Activated CD8-positive, alpha-beta memory T cell treated with anti-CD3 and anti-CD28 coated beads, Interleukin-2, amount 50 U/mL, for 4 hours (primary cell): ENCODE measurements at places on chromosomes 11 and 22.

GRCh38 chr11:59983212-59983611 lies 19.4 kb downstream of the OOSP4A start:
- no peak for DNase-seq

DNA sequence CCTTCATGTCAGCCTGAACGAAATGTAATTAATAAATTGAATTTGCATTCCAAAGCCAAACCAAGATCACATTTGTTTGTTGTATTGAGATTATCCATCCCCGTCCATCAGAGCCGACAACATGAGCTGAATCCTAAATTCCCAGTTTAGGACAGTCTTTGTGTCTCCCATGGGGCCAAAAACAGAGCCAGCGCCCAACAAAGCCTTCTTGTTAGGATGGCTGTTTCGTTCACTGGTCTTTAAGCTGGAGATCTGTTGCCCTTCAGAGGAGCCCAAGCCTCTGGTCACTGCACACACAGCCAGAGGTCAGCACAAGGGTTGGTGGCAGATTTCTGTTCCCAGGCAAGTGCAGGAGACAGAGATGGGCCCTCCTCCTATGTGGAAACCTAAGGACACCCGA lies 25.8 kb downstream of the DSCAML1 start:
- DNase-seq = no peak

- peak; percentile 83 for DNase-seq
Observed at GRCh38 chr11:57792060-57792541, 30.5 kb downstream of the CTNND1 start.

DNA sequence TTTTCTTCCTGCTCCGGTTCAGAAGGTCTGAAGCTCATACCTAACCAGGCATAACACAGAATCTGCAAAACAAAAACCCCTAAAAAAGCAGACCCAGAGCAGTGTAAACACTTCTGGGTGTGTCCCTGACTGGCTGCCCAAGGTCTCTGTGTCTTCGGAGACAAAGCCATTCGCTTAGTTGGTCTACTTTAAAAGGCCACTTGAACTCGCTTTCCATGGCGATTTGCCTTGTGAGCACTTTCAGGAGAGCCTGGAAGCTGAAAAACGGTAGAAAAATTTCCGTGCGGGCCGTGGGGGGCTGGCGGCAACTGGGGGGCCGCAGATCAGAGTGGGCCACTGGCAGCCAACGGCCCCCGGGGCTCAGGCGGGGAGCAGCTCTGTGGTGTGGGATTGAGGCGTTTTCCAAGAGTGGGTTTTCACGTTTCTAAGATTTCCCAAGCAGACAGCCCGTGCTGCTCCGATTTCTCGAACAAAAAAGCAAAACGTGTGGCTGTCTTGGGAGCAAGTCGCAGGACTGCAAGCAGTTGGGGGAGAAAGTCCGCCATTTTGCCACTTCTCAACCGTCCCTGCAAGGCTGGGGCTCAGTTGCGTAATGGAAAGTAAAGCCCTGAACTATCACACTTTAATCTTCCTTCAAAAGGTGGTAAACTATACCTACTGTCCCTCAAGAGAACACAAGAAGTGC lies 661 bp upstream of the MALAT1 start:
- peak; percentile 63 for DNase-seq

- DNase-seq = no peak
Observed at GRCh38 chr11:17606233-17607082, 59.4 kb downstream of the OTOG start.

DNA sequence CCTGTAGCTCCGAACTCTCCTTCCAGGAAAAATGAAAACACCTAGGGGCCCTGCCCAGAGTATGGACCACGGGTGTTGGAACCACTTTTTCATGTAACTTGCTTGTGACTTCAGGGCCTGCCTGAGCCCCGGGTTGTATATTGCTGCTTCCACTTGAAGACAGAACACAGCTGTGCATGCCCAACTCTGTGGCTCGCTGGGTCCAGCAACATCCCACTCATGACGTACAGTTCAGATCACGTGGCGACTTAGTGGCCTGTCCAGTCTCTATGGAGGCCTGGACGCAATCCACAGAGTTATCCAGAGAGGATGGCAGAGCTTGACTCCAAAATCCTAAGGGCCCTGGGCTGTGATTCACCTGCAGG lies 6.8 kb downstream of the C11orf21 start:
- no peak for DNase-seq

GRCh38 chr11:74971424-74971823 lies 17.3 kb upstream of the NEU3 start:
- no peak for DNase-seq

DNA sequence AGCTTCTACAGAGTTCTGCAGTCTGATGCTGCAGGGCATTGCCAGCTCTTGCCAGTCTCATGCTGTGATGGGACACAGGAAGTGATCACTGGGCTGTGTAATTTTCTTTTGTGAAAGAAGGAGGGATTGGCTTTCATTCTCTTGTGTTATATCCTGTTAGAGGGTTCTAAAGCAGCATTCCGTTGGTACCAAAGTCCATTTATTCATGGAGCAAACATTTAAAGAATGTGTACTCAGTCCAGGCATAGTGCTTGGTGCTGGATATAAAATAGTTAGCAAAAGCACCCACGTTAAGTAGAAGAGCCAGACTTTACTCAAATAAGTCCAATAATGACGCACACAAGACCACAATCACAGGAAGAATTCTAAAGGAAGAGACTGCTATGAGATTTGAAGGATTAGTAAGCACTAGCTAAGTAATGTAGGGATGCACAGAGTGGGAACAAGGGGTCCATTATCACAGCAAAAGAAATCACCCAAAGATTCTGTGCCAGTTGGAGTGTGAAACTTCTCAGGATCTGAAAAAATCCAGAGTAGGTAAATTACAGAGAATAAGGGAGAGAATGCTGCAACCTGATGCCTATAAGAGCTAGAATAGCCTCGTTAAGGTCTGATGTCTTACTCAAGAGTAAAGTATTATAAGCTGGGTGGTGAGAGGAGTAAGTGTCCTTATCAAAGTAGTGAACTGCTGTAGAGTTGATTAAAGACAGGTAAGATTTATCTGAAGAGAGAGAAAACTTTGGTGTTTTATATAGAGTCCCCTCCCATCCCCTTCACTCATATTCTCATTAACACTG lies 728.3 kb downstream of the METTL15 start:
- DNase-seq = no peak

- DNase-seq = no peak
Observed at GRCh38 chr11:109041876-109042275, 377.0 kb downstream of the DDX10 start.

DNA sequence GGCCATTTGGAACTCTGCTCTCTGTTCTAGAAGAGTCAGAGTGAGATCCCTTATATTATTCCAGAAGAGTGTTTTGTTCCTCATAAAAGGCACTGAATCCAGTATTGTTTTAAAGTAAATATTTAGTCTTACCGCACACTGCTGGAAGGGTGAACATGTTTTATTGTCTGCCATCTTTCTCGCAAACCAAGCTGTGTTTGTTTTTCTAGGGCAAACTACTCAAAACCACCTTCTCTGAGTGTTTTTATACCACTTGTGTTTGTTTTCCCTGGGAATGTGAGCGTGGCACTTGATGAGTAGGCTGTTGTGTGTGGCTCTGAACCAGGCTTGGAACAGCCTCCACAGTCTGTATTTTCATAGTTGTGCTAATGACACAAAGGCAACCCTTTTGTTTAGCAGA lies 89.8 kb downstream of the DBX1 start:
- DNase-seq = no peak

- no peak for DNase-seq
Observed at GRCh38 chr11:99822846-99823565, 802.3 kb downstream of the CNTN5 start.

DNA sequence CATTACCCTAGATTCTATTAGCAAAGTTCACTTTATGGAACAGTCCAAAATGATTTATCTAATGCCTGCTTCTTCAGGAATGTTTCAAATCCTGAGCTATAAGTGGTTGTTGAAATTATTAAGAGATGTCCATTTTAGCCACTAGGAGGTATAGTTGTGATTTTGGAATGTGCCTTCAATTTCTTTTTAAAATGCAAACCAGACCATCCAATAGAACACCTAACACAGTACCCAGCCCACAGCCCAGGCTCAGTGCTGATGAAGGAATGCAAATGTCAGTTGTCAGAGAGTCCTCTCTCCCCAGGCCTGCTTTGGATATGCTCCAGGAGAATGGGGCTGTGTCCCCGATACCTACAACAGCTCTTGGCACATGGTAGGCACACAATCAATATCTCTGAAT lies 85.8 kb upstream of the E2F8 start:
- no peak for DNase-seq

- DNase-seq = peak; percentile 15
Observed at GRCh38 chr11:22787551-22788162, 41.9 kb downstream of the SVIP start.

DNA sequence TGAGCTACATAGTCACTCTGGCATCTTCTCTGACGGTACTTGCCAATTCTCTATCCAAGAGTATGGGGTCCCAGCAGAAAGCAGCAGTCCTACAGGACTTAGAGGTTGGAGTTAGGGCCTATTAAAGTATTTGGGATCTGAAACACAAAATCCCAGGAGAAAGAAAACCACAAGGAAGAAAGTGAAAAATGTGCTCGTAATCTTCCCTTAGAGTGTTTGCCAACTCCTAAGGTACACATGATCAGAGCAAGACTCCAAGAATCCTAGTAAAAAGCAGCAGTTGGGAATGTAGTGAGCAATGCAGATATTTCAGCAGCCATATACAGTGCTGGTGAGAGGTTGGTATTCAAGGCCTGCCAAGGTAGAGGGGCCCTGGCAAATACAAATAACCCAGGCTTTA lies 71.6 kb downstream of the EXT2 start:
- no peak for DNase-seq

GRCh38 chr22:30782613-30783012 lies 87.9 kb downstream of the OSBP2 start:
- DNase-seq = no peak

- no peak for DNase-seq
Observed at GRCh38 chr11:78810559-78811009, 235.9 kb upstream of the NARS2 start.

DNA sequence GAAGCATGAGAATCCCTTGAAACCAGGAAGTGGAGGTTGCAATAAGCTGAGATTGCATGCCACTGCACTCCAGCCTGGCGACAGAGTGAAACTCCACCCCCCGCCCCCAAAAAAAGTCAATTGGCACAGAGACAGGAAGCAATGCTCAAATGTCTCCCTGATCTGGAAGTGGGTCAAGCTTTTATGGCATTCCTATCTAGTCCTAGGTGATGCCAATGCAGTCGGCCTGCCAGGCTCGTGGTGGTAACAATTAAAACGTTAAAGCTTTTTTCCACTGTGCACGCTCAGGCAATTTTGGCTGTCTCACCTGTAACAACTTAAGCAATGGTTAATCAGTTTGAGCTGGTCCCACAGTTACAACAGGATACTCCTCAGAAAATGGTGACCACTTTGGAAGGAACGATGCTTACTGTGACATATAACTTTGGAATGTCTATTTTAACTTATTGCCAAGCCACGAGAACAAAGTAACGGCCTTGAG lies 18.9 kb upstream of the PISD start:
- DNase-seq = no peak

- no peak for DNase-seq
Observed at GRCh38 chr22:23029521-23030228, 40.6 kb upstream of the GNAZ start.

- no peak for DNase-seq
Observed at GRCh38 chr11:86550757-86551156, 121.7 kb downstream of the ME3 start.

- no peak for DNase-seq
Observed at GRCh38 chr11:19954899-19955298, 205.4 kb downstream of the DBX1 start.

- DNase-seq = peak; percentile 36
Observed at GRCh38 chr11:17208257-17208999, 642 bp upstream of the PIK3C2A start.

GRCh38 chr11:134071306-134071705 lies 2.4 kb downstream of the JAM3 start:
- DNase-seq = no peak

- no peak for DNase-seq
Observed at GRCh38 chr11:122809866-122810265, 28.4 kb upstream of the CRTAM start.

DNA sequence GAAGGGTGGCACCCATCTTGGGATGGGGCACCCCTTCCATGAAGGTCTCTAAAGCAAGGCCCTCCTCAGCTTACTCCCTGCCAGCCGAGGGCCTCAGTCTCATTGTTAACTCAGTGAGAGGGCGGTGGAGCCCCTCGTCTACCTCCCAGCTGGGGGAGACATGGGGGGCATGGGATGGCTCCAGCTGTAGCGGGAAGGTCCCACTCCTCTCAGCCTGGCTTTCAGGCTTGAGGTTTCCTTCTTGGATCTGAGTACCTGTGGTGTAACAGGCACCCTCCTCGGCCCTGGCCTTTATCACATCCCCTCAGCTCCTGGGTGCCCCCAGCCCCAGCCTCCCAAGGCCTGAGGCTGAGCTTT lies 2.0 kb downstream of the MIF start:
- DNase-seq = no peak

- no peak for DNase-seq
Observed at GRCh38 chr11:33471541-33471940, 214.4 kb downstream of the HIPK3 start.

DNA sequence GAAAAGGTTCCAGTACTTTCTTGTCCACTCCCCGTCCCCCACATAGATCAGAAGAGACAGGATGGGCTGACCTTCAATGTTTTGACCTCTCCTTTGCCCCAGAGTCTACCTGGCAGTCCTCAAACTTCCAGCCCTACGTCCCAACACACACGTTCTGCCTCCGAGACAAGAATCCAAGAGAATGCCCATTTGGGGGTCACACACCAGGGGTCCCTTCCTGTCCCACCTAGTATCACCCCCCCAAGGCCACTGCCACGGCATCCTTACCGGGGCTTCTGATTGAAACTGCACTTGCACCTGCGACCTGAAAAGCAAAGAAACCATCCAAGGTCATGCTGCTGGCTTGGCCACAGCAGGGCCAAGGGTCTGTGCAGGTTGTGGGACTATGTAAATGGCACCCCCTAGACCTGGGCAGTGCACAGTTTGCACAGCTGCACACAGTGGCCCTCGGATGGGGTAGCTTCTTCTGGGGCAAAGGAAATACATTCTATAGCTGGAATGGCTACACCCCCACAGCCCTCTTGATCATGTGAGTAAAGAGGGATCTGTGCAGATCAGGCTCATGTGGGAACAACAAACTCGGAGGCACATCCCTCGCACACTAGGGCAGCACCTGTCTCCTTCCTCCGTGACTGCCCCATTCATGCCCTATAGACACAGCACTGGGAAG lies 16.5 kb upstream of the FXYD2 start:
- DNase-seq = no peak

GRCh38 chr11:101523634-101524260 lies 60.1 kb downstream of the TRPC6 start:
- no peak for DNase-seq
